ENCODE measurements at places on chromosomes 7 and 10. TPM values are rescaled to one million over a fixed set of nuclear protein-coding genes. Genes with fewer than 3 reads are reported as not detected.

SVOPL gene
- total RNA-seq, result not detected

AKR1C3 gene
- 0.88 TPM for total RNA-seq

DNA sequence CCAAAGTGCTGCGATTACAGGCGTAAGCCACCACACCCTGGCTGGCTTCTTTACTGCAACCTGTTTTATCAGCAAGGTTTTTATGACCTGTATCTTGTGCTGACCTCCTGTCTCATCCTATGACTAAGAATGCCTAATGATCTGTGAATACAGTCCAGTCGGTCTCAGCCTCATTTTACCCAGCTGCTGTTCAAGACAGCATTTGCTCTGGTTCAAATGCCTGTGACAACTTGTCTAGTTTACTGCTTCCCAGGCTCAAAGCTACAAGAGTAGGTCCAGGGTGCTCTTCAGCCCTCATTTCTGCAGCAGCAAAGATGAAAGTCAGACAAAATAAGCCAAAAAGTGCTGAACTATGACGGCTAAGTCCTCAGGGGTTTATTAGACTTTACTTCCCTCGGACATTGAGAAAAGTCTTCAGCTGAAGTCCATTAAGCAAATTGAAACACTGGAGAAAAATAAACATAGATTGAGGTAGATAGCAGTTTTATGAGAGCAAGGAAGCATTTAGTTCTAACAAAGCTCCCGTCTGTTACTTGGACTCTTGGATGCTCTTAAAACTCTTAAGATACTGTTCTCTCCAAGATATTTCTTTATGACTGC, 12.5 kb upstream of the LYZL1 start:
- DNase-seq, result no peak
- H3K4me1 ChIP-seq, result no peaks in the 10 kb centered on the region
- no peak overlapping the region for H3K27ac ChIP-seq
- no peak overlapping the region for H3K4me3 ChIP-seq
- no peaks in the 10 kb centered on the region for H3K36me3 ChIP-seq
- no peaks in the 10 kb centered on the region for H3K27me3 ChIP-seq

- H3K27me3 ChIP-seq, result no peaks in the 10 kb centered on the region
- no peak overlapping the region for H3K27ac ChIP-seq
- DNase-seq, result no peak
- no peak overlapping the region for H3K4me3 ChIP-seq
- H3K36me3 ChIP-seq, result peaks cover 13% of the 10 kb centered on the region
- H3K4me1 ChIP-seq, result no peaks in the 10 kb centered on the region
Observed at GRCh38 chr10:18571076-18571475, 80.3 kb downstream of the NSUN6 start.

DNA sequence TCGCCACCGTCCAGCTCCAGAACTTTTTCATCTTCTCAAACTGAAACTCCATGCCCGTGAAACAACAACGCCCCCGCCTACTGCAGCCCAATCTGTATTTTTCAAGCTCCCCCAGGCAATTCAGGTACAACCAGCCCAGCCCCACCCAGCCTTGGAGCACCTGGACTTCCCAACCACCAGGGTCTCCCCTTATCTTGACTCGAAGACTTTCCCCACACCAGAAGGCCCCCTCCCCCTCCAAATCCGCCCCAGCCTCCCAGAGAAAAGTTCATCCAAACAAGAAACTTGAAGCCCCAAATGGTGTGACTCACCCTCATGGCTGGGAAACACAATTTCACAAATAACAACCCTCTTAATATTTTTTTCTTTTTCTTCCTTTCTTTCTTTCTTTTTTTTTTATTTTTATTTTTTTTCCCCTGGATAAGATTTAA, 10.6 kb downstream of the ZCCHC24 start:
- no peak overlapping the region for H3K27ac ChIP-seq
- no peak overlapping the region for H3K4me3 ChIP-seq

DNA sequence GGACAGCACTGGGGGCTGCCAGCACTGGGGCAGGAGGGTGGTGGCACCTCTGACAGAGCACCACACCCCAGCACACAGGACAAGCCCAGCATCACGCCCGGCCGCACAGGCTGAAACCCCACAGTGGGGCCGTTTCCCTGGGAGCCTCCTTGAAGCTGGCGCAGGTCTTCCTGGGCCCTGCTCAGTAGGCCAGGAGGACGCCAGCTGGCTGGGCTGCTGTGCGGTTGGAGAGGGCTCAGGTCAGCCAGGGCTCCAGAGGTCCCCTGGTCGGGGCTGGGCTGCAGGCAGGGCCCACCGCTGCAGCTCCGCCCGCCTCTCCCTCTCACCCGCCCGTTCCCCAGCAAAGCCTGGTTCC, 137.3 kb downstream of the TCERG1L start:
- no peaks in the 10 kb centered on the region for H3K36me3 ChIP-seq
- no peak overlapping the region for H3K4me3 ChIP-seq
- no peak for DNase-seq
